ENCODE measurements at places on chromosomes 3 and 15.

GRCh38 chr3:51706788-51707731 is at the start of gene GRM2:
TSS of gene GRM2 (plus strand) at chr3:51707068. CDS start at chr3:51708984, 1,916 bp downstream.
- DNase-seq = peak; percentile 75

DNA sequence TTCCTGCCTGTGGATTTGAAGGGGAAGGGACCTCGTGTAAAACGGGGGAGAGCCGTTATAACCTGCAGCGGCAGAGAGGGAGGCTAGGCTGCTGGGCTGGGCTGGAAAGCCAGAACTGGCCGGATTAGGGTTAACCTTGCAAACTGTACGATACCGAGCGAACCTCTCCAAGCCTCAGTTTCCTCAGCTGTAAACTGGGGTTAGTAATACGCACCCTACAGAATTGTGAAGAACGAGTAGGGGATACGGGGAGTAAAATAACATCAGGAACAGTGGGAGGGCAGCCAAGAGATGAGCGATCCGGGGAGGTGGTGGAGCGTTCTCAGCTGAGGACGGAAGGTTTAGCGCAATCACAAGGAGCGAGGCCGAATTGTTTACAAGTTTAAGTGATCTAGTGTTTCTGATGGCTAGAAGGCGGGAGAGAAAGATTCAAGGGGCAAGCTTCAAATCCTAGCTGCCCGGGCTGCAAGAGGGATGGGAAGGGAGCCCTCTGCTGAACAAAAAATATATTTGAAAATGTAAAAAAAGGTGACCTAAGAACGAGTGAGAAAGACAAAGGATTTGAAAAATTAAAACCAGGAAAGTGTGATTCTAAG is 768 bp upstream of the SEMA5B start:
- DNase-seq = peak; percentile 84

- DNase-seq = no peak
Observed at GRCh38 chr3:65351753-65352152, 664.0 kb upstream of the ADAMTS9 start.

- DNase-seq = no peak
Observed at GRCh38 chr15:39181056-39181747, 399.7 kb upstream of the THBS1 start.

GRCh38 chr3:31952205-31952604 is 28.9 kb downstream of the OSBPL10 start:
- no peak for DNase-seq

DNA sequence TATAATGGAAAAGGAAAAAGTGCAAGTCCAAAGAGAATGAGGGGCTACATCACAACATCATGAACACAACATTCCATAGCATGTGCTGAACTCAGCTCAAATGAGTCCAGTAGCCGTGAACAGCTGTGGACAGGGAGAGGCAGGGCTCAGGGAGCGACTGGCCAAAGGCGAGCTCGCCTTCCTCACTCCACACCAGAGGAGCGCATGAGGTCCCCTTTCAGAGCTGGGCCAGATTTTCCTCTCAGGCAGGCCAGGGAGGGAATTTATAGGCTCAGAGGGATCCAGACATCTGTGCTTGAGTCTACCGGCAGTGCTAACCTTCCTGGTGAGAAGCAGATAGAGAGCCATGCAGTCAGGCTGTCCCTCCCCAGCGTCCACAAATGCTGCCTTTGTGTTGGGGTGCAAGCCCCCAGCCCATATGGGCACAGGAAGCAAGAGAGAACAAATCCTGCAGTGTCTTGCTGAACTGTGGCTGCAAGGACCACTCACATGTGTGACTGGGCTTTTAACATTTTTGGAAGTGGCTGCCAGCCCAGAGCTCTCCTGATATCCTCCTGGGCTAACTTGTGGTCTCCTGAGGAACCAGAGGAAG is 32.5 kb downstream of the ARHGEF3 start:
- no peak for DNase-seq

- no peak for DNase-seq
Observed at GRCh38 chr3:72630327-72630968, 217.8 kb downstream of the SHQ1 start.

DNA sequence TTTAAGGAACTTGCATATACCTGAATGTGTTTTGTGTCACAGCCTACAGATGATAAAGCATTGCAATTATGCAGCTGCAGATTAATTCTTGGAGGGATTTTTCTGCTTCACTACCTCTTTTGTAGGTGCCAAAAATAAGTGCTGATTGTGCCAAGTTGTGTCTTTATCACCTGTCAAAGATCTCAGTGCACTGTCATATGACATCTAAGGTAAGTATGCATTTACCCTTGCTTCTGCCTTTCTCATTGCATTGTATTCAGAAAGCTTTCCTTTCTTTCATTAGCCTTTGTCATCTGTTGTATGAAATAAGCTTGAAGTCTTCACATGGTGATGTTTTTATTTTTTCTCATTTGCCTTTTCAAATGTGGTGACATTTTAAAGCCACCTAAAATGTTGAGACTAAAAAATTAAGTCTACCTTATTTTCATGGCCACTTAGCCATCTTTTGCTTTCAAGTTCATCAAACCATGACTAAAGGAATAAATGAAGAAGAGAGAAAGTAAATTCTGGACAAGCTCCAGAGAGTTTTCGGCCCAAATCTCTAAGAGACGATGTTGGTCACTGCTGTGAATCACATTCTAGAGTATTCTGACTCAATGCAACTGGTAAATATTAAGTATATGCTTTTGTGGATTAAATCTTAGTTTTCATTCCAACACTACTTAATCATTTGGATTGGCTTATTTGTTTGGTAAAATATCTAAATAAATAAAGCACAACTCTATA is 381.8 kb upstream of the EPHA3 start:
- no peak for DNase-seq

DNA sequence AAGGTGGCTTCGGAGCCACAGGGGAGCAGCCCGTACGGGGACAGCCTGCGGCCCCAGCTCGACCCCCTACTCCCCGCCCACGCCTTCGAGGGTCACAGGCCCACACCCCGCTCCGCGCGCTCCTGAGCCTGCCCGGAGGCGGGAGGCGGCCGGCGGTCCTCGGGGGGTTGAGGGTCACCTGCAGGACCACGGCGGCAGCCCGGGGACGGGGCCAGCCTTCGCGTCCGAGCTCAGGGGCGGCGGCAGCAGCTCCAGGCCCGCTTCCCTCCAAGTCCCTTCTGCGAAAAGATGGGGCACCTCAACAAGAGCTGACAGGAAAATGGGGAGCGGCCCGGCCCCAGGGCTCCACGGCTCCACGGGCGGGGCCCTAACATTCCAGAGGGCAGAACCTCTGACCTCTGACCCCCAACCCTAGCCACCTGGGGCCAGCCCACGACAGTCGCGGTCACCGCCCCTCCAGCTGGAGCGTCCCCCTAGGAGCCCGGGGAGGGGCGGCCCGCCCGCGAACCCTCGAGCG is 428 bp downstream of the LYSMD4 start:
- peak; percentile 49 for DNase-seq

Measured in NCI-H146 (cell line).